SJCRH30 (cell line): ENCODE measurements at places on chromosomes 4 and X. TPM values are rescaled to one million over a fixed set of nuclear protein-coding genes. Genes with fewer than 3 reads are reported as not detected.

Gene MRFAP1
- total RNA-seq: 306 and 313 TPM in 2 replicates

Gene ADH1A
- not detected in 2 replicates for total RNA-seq

Gene PRSS12
- 8.2 and 9.9 TPM in 2 replicates for total RNA-seq

Gene F8A3
- total RNA-seq: not detected in 2 replicates

Gene FGA
- not detected in 2 replicates for total RNA-seq

Gene PAGE1
- not detected in 2 replicates for total RNA-seq

Gene KCND1
- total RNA-seq: 0.08 and 0.12 TPM in 2 replicates

Gene RTL3
- total RNA-seq: 0.05 TPM in 1 of 2 replicates, not detected in the other

Gene ANXA3
- total RNA-seq: 3.4 and 4.5 TPM in 2 replicates

Gene MAGEB2
- 0.14 and 0.20 TPM in 2 replicates for total RNA-seq

Gene CYSLTR1
- 0.13 and 0.36 TPM in 2 replicates for total RNA-seq

Gene CT45A5
- not detected in 2 replicates for total RNA-seq

- no peaks in the 10 kb centered on the region for H3K27me3 ChIP-seq
- no peak overlapping the region for H3K27ac ChIP-seq
- DNase-seq: no peak
- H3K4me1 ChIP-seq: peaks cover 3% of the 10 kb centered on the region; the same call in 1 of the 2 replicates
Observed at GRCh38 chr4:23337292-23337691, 552.6 kb downstream of the PPARGC1A start.

DNA sequence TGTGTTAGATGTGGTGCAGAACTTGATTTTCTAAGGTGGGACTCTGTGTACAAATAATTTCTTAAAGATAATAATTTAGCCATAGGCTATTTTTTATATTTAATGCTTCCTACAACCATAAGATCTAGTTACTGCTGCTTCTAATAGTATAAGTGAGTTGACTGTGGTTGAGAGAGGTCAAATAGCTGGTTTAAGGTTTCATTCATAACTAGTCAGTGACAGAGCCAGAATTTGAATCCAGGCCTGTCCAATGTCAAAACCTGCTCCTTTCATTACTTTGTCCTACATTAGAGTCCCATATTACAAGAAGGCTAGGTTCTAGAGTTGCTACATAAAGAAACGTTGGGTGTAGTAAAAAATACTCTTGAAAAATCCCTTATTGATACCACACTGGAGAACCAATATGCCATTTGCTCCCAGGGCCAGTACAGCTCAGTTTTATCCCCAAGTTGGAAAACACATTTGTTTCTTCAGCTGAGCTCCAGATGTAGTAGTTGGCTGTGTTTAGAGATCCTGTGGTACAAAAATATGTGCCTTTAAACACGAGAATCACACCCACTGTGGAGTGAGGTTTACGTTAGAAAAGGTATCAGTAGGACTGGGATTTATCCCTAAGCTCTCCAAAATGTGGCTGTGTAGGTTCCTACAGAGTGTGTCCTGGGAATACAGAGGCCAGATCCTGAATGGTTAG is 84.3 kb downstream of the REPS2 start:
- H3K4me1 ChIP-seq: peaks cover 48% of the 10 kb centered on the region
- H3K27me3 ChIP-seq: no peaks in the 10 kb centered on the region
- peak overlapping the region; percentile 49 for H3K27ac ChIP-seq
- DNase-seq: no peak
- no peaks in the 10 kb centered on the region for H3K36me3 ChIP-seq

- no peak overlapping the region for H3K4me3 ChIP-seq
- no peaks in the 10 kb centered on the region for H3K27me3 ChIP-seq
- H3K4me1 ChIP-seq: peaks cover 12% of the 10 kb centered on the region
- H3K27ac ChIP-seq: no peak overlapping the region
- no peak for DNase-seq
- H3K36me3 ChIP-seq: peaks cover 17% of the 10 kb centered on the region
Observed at GRCh38 chr4:26337612-26338011, 16.8 kb downstream of the RBPJ start.

GRCh38 chr4:156636381-156636780 is 335.2 kb downstream of the PDGFC start:
- no peaks in the 10 kb centered on the region for H3K36me3 ChIP-seq
- no peak overlapping the region for H3K4me3 ChIP-seq

DNA sequence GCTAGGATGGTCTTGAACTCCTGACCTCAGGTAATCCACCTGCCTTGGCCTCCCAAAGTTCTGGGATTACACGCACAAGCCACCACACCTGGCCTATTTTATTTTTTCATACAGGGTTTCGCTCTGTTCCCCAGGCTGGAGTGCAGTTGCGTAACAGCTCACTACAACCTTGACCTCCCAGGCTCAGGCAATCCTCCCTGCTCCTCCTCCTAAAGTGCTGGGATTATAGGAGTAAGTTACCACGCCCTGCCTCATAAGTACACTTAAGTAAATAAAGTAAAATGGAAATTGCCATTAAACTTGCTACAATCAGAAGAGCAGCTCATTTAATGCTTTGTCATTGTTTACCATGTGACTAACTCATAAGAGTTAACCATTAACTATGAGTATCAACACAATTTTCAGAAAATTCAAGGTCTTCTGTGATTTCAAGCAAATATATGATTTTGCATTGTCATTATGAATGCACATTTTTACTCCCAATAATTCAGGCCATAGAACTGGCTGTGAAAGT is 12.3 kb downstream of the UGDH start:
- H3K4me1 ChIP-seq: no peaks in the 10 kb centered on the region
- no peak for DNase-seq
- no peak overlapping the region for H3K27ac ChIP-seq

GRCh38 chr4:60656171-60656570 is 544.0 kb upstream of the ADGRL3 start:
- no peak overlapping the region for H3K27ac ChIP-seq
- H3K4me3 ChIP-seq: no peak overlapping the region
- H3K4me1 ChIP-seq: no peaks in the 10 kb centered on the region
- H3K36me3 ChIP-seq: no peaks in the 10 kb centered on the region

DNA sequence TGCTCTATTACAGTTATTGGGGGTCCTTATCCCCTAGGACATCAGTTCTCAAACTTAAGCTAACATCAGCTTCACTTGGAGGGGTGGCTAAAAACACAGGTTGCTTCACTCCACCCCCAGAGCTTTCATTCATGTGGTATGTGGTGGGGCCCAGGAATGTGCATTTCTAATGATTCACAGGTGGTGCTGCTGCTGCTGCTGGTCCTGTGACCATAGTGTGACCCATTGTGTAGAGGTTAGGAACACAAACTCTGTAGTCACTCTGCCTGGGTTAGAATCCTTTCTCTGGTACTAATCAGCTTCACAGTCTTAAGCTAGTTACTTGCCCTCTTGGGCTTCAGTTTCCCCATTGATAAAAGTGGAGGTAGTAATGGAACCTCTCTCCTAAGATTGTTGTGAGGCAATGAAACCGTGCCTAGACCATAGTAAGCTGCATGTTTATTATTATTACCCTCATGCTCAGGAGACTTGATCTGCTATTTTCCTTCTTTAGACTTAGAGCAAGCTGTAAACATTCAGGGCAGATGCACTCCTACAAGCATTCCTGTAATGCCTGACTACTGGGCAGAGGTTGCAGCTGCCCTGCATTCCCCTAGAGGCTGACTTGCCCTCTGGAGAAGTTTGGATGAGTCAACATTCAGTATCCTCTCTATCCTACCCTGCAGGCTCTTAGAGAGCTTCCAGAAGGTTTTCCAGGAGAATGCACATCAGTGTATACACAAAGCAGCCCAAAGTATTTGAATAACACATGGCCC is 94.1 kb upstream of the ACSL4 start:
- H3K27ac ChIP-seq: no peak overlapping the region
- peak; percentile 30 for DNase-seq
- no peak overlapping the region for H3K4me3 ChIP-seq
- no peaks in the 10 kb centered on the region; the same call in 1 of the 2 replicates for H3K4me1 ChIP-seq

GRCh38 chr4:39682138-39682537 is 15.8 kb upstream of the UBE2K start:
- no peaks in the 10 kb centered on the region for H3K27me3 ChIP-seq
- H3K4me1 ChIP-seq: no peaks in the 10 kb centered on the region
- no peak overlapping the region for H3K4me3 ChIP-seq
- no peaks in the 10 kb centered on the region for H3K36me3 ChIP-seq
- H3K27ac ChIP-seq: no peak overlapping the region

DNA sequence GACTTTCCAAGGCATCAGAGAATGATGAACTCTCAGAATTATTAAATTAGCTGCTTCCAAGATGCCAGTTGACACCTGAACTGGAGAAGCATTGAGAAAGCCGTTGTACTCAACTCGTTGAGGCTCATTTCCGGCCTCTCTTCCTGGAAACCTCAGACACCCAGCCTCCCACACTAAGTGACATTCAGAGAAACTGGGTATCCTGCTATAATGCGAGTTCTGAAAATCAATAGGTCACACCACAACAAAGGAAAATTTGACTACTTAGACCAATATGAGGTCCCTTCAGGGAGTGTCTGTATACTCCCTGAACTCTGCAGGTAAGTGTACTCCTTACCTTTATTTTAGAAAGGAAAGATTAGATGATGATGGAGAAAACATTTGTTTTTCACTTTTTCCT is 51.2 kb downstream of the ENPEP start:
- no peaks in the 10 kb centered on the region for H3K27me3 ChIP-seq
- H3K36me3 ChIP-seq: no peaks in the 10 kb centered on the region
- peaks cover 9% of the 10 kb centered on the region for H3K4me1 ChIP-seq

- no peak overlapping the region for H3K4me3 ChIP-seq
- no peaks in the 10 kb centered on the region; the same call in 1 of the 2 replicates for H3K4me1 ChIP-seq
- no peaks in the 10 kb centered on the region for H3K27me3 ChIP-seq
Observed at GRCh38 chrX:130095249-130096030, 14.9 kb downstream of the ELF4 start.

GRCh38 chr4:59553721-59554091 is 1646.4 kb upstream of the ADGRL3 start:
- H3K36me3 ChIP-seq: no peaks in the 10 kb centered on the region
- peak overlapping the region; percentile 43 for H3K4me3 ChIP-seq
- peak overlapping the region; percentile 98 for H3K27ac ChIP-seq
- H3K27me3 ChIP-seq: no peaks in the 10 kb centered on the region

DNA sequence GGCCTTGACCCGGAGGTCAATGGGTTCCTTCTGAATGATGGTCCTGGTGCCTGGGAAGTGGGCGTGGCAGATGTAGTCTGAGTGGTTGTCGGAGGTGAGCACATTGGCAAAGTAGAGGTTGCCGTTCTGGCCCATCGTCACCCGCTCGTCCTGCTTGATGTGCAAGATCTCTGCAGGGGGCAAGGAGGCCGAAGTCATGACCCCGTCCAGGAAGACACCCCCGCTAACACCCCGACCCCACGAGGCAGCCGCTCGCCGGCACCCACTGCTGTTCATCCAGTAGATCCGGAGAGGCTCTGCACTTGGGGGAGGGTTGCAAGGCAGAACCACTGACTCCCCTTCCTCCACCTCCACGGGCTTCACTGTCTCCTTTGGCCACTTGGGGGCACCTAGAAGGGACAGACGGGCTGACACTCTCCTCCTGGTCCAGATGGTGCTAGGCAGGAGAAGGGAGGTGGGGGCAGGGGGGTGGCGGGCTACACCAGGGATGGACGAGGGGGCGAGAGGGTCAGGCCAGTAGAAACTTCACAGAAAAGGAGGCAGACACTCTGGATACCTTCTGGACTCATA is 15.1 kb downstream of the L1CAM start:
- no peak overlapping the region for H3K27ac ChIP-seq
- no peaks in the 10 kb centered on the region for H3K36me3 ChIP-seq
- DNase-seq: no peak
- peaks cover 25% of the 10 kb centered on the region for H3K4me1 ChIP-seq
- H3K27me3 ChIP-seq: no peaks in the 10 kb centered on the region

- DNase-seq: no peak
- H3K27ac ChIP-seq: no peak overlapping the region
- H3K36me3 ChIP-seq: no peaks in the 10 kb centered on the region
- no peaks in the 10 kb centered on the region for H3K4me1 ChIP-seq
- H3K27me3 ChIP-seq: no peaks in the 10 kb centered on the region
- H3K4me3 ChIP-seq: no peak overlapping the region
Observed at GRCh38 chr4:79927931-79928330, 145.1 kb downstream of the ANTXR2 start.

DNA sequence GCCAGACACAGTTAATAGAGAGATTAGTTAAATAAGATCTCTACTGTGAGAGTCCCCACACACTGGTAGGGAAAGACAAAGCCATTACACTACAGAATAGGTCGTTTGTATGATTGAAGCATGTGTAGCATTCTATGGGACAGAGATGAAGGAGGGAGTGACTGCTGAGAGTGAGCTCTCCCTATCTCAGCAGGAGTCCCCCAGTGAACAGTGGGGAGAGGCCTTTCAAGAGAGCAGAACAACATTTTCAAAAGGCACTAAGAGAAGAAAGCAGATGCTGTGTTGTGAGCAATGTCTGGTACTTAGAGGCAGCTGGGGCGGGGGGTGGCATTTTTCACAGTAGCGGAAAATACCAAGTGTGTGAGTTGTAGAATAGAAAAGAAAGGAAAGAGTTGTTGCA is 413.6 kb downstream of the AFF2 start:
- H3K4me3 ChIP-seq: no peak overlapping the region
- H3K4me1 ChIP-seq: no peaks in the 10 kb centered on the region
- DNase-seq: no peak
- H3K36me3 ChIP-seq: no peaks in the 10 kb centered on the region
- no peaks in the 10 kb centered on the region for H3K27me3 ChIP-seq

- no peaks in the 10 kb centered on the region for H3K36me3 ChIP-seq
- no peaks in the 10 kb centered on the region for H3K27me3 ChIP-seq
- H3K27ac ChIP-seq: no peak overlapping the region
- H3K4me3 ChIP-seq: no peak overlapping the region
- DNase-seq: no peak
Observed at GRCh38 chrX:74372272-74372671, 49.0 kb upstream of the SLC16A2 start.

DNA sequence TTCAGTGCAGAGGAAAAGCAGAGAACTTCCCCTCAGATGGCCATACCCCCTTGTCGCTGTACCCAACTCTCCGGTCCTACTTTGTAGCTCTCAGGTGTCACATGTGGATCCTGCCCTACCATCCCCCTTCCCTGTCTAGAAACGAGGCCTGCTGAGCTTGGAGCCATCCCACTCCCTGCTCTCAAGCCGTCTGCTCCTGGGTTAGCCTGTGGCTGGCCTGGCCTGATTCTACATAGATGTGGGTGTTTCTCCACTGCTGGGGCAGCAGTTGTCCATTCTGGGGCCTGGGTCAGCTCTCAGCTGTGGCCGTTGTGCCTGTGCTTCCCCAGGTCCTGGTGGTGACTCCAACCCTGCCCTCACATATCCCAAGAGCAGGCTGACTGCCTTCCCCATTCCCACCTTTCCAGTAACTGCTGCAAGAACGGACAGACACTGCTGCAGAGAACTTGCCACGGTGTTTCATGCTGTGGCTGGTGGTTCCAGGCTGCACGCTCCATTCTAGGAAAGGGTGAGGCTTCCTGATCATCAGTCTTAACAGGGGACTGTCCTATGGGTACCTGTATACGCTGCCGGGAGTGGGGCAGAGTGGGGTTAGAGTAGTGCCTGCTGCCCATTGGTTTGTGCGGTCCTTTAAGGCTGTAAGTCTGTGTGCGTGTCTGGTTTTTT is 3.6 kb downstream of the IL9R start:
- no peaks in the 10 kb centered on the region for H3K27me3 ChIP-seq
- H3K27ac ChIP-seq: no peak overlapping the region
- no peak for DNase-seq
- H3K36me3 ChIP-seq: no peaks in the 10 kb centered on the region
- no peak overlapping the region for H3K4me3 ChIP-seq

- no peaks in the 10 kb centered on the region for H3K27me3 ChIP-seq
- H3K4me3 ChIP-seq: peak overlapping the region; percentile 42
- no peaks in the 10 kb centered on the region for H3K36me3 ChIP-seq
Observed at GRCh38 chrX:130091980-130092522, 18.2 kb downstream of the ELF4 start.

GRCh38 chr4:138049355-138049754 is 192.8 kb downstream of the SLC7A11 start:
- no peak overlapping the region for H3K27ac ChIP-seq
- no peaks in the 10 kb centered on the region for H3K36me3 ChIP-seq
- DNase-seq: no peak
